ENCODE measurements at places on chromosomes 6 and 20.

DNA sequence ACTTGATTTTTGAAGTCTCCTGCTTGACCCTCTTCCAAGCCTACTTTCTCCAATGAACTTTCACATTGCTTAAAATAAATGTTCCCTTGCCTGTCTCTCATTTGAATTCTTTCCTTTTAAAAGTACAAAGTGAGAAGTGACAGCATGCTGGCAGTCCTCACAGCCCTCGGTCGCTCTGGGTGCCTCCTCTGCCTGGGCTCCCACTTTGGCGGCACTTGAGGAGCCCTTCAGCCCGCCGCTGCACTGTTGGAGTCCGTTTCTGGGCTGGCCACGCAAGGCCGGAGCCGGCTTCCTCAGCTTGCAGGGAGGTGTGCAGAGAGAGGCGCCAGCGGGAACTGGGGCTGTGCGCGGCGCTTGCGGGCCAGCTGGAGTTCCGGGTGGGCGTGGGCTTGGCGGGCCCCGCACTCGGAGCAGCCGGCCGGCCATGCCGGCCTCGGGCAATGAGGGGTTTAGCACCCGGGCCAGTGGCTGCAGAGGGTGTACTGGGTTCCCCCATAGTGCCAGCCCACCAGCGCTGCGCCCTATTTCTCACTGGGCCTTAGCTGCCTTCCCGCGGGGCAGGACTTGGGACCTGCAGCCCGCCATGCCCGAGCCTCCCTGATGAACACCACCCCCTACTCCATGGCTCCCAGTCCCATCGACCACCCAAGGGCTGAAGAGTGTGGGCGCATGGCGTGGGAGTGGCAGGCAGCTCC lies 31.9 kb downstream of the SERPINB6 start:
- DNase-seq = no peak

- DNase-seq = no peak
Observed at GRCh38 chr6:22582417-22583205, 13.2 kb downstream of the HDGFL1 start.

- no peak for DNase-seq
Observed at GRCh38 chr6:170179616-170180324, 111.1 kb downstream of the DLL1 start.

DNA sequence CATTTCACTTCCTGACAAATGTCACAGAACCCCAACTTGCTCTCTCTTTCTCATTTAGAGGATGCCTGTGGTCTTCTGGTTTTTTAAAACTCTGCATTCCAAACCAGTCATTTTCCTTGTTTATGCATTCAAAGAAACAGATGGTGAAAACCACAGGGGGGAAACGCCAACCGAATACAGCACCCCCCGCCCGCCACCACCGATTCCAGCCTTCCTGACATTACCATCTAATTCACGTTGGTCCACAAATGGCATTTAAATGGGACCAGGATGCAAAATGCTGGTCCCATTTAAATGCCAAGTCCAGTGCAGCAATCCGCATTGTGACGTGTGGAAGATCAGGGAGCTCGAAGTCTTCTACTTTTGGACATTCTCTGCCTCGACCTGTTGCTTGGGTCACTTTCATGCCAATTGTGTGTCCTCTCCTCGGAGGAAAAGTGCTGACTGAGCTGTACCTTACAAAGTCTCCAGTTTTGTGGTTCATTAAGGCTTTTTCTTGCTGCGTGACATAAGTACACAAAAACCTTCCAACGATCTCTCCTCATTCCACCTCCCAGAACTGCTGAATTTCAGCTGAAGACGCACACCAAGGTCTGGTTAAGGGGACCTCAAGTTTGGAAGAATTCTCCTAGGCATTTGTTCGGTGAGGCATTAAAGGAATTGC lies 35.8 kb downstream of the NEDD9 start:
- peak; percentile 94 for DNase-seq

GRCh38 chr6:10154251-10154650 lies 260.6 kb downstream of the TFAP2A start:
- DNase-seq = no peak

GRCh38 chr20:4135385-4136077 lies 120.2 kb upstream of the RNF24 start:
- DNase-seq = peak; percentile 96

- DNase-seq = no peak
Observed at GRCh38 chr6:149851461-149852110, 12.6 kb downstream of the LRP11 start.

GRCh38 chr6:150880336-150880735 lies 14.8 kb downstream of the MTHFD1L start:
- DNase-seq = peak; percentile 73

All from astrocyte of the hippocampus (primary cell).